ENCODE measurements at places on chromosomes 6 and 20.

DNA sequence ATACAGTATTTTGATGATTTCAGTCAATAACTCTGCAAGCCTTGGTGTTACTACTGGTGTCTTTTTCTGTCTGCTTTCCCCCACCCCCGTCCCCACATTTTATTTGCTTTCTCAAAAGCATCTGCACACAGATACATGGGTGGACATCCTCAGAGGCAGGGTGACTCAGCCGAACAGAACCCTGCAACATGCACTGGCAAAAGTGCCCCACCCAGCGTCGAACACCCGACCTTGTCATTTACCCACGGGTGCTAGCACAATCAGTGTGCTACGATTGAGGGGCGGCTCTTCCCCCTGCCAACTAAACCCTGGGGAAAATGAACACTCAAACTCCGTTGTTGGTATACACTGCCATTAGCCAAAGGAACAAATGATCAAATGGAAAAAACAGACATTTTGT lies 115.9 kb upstream of the NAA20 start:
- DNase-seq, result no peak

DNA sequence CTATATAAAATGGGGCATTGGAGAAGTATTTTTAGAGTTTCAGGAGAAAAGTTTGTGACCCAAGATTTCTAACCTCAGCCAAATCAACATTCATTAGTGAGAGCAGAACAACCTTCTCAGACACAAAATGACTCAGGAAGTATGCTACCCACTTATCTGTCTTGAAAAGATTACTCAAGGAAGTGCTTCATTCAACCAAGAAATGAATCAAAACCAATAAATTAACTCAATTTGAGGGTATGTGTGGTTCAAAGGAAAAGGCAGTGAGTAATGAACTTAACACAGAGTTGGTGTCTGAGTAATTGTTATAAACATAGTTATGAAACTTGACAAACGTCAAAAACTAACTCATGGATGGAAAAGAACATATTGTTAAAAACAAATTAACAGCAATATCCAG lies 227.6 kb downstream of the HAO1 start:
- no peak for DNase-seq

DNA sequence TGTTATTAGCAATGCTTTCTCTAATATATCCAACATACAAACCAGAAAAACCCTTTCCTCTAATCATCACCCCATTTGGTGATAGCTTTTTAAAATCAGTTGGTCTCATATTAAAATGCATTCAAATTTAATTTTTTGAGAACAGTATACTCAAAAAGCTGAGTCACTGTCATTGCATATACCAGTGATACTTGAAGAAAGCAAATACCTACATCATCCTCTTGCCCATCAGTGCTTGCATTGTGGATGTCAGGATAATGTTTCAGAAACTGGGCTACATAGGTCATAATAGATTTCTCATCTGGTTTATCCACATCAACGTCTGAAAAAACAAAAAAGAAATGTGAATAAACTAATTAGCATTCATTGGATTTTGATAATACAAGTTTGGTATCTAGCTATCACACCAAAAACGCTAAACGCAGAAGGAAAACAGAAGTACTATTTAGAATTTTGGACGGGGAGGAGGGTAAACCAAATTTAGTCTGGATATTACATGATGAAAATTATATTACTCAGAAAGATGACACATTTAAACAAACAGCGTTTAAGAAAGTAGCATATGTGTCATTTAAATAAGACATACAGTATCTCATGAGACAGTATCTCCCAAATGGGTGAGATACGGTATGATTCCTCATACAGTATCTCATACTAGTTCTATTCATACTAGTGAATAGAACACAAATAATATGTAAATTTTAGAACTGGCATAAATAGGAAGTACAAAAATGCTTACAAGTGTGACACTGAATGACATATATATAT lies 134.6 kb downstream of the SYNE1 start:
- no peak for DNase-seq

- no peak for DNase-seq
Observed at GRCh38 chr20:24034820-24035219, 46.2 kb upstream of the GGTLC1 start.

DNA sequence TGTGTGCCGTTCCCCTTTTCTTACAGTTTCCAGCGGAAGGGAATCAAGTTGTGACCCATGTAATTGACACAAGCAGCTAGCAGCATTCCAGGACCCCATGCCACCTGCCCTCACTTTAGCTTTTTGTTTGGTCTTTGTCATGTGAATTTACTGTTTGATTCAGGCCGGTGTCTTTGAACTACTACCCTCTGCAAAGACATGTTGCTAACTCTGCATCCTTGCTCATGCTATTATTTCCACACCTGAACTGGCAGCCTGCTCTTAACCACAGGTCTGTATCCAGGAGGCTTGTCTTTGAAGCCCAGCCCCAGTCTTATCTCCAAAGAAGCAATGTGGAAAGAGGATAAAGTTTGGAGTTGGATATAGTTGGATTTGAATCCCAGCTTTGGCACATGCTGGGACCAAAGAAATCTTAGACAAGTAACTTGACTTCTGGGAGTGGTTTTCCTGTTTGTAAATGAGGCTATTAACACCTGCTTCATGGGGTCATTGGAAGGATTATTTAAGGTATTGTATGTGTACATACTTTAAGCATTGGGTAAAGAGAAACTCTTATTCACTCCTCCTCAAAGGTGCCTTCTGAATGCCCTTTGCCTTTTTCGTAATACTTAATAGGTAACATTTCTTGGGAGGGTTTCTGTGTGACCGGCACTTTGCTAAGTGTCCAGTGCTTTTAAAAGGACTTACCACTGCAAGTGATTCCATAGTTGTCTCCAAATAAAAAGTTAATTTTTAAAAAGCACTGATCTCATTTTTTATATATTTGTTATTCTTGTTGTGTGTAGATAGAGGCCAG lies 52.4 kb downstream of the RALY start:
- no peak for DNase-seq

DNA sequence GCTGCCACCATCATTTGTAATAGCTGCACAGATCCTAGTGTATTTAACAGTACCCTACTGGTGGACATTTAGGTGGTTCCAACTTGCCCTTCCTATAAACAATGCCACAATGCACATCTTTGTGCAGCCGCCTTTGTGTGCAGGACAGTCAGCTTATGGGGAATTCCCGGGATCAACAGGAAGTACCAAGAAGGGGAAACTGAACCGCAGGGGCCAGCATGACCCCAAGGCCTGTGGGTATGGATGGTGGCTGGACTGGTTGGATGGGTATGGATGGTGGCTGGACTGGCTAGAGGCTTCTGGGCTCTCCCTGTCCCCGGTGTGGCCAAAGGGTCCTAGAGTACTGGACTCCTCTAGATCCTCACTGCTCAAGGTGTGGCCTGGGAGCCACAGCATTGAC lies 46.7 kb downstream of the CEBPB start:
- no peak for DNase-seq

GRCh38 chr6:159062564-159062945 lies 17.8 kb upstream of the TAGAP start:
- no peak for DNase-seq

- DNase-seq, result peak; percentile 11
Observed at GRCh38 chr6:107571354-107571753, 81.4 kb downstream of the SOBP start.

- no peak for DNase-seq
Observed at GRCh38 chr6:56848105-56848504, 106.8 kb upstream of the BEND6 start.

GRCh38 chr6:169115632-169116031 lies 138.0 kb downstream of the THBS2 start:
- no peak for DNase-seq

- DNase-seq, result no peak
Observed at GRCh38 chr6:760982-761955, 68.3 kb upstream of the EXOC2 start.

- no peak for DNase-seq
Observed at GRCh38 chr6:46748940-46749503, 2.3 kb downstream of the ANKRD66 start.

DNA sequence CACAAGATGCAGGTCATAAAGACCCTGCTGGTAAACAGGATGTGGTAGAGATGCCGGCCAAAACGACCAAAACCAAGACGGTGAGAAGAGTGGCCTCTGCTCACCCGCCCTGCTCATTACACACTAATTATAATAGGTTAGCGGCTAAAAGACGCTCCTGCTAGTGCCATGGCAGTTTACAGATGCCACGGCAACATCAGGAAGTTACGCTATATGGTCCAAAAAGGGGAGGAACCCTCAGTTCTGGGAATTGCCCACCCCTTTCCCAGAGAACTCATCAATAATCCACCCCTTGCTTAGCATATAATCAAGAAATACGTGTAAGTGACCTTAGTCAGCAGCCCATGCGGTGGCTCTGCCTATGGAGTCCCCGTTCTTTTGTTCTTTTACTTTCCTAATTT lies 17.6 kb downstream of the BHLHE23 start:
- DNase-seq, result no peak

DNA sequence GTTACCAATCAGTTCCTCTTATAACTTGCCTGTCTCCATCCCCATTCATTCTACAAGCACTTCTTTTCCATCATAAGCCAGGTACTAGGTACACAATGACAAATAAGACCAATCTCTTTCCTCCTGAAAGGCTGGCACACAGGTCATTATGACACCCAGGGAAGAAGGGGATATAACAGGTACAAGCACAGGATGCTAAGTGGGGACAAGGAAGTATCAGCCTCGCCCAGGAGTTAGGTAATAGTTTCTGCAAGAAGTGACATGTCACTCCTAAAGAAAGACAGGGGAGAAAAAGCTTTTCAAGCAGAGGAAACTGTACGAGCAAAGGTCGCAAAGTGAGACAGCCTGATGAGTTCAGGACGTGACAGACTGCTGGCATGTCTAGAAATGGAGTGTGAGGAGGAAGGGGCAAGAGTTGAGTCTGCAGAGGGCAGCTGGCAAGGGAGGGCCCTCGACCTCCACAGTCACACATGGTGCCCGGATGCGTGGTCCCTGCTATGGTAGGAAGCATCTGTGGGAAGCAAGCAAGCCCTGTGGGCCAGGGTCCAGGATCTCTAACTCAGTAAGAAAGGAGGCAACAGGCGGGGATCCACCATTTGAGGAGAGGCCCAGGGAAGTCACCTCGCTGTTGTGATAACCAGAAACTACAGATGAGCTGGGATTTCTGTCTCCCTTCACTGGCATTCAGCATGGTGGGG lies 40.4 kb downstream of the GPLD1 start:
- no peak for DNase-seq

GRCh38 chr6:120357447-120357846 lies 976.8 kb downstream of the TBC1D32 start:
- DNase-seq, result no peak

All from fibroblast of skin of right quadriceps (primary cell).